DMS153 (cell line): ENCODE measurements at places on chromosomes 1 and 21.

GRCh38 chr1:165235777-165236291, 120.7 kb downstream of the LMX1A start:
- DNase-seq = peak; percentile 31

- no peak for DNase-seq
These were observed 36.6 kb downstream of the RABIF start for GRCh38 chr1:202852163-202852904.

- no peak for DNase-seq
These were observed 227.1 kb upstream of the MAP1LC3C start for GRCh38 chr1:242225767-242226573.

GRCh38 chr1:89790592-89790991, 30.2 kb upstream of the LRRC8D start:
- DNase-seq = no peak

- no peak for DNase-seq
These were observed 2.6 kb upstream of the GNG12 start for GRCh38 chr1:67835663-67836452.

GRCh38 chr1:245306628-245307410, 152.0 kb downstream of the KIF26B start:
- peak; percentile 59 for DNase-seq

DNA sequence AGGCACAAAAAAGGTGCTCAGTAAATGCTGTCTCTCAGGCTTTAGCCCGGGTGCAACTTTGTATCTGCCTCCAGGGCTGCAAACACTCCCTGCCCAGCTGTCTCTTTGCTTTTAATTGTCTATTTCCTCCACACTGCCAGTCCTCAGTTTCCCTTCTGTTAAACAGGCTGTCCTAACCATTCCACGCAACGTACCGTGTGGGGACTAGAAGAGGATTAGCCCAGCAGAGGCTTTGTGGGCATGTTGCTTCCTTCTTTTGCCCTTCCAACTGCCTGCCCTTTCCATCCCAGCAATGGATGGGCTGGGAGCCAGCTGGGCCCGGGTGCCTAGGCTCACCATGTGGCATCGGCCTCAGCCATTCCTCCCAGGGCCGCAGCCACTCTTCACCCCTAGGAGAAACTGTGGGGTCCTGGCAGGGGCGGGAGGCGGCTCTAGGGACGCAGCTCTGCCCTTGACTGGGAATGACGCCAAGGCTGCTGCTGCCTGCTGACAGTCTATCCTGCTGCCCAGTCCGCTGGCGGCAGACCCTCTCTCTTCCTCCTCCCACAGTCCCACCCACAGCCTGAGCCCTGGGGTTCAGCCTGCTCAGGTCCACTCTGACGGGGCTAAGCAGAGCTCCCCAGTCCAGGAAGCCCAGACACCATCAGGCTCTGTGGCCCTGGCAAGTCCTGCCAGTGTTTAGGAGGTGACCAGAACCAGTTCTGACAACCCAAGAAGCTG, 40.6 kb upstream of the LRP8 start:
- no peak for DNase-seq

- no peak for DNase-seq
These were observed 9.2 kb downstream of the PIGM start for GRCh38 chr1:160022330-160023310.

DNA sequence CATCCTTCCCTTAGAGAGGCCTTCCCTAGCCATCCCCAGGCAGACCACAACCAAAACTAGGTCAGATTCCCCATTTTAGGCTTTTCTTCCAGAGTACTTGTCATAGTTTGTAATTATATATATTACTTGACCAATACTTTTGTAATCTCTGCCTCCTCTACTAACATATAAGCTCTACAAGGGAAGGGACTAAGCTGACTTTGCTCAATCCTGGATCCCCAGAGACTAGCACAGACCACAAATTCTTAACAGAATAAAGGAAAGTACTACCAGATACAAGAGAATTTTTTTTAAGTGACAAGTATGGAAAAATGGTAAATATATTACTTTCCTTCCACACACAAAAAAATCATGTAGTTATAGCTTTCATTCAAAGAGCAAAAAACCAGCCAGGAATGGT, 2.0 kb downstream of the ZMYM6 start:
- DNase-seq = no peak
